ENCODE measurements at places on chromosomes 3 and 15.

- DNase-seq: no peak
Observed at GRCh38 chr15:93152951-93153350, 63.9 kb upstream of the RGMA start.

DNA sequence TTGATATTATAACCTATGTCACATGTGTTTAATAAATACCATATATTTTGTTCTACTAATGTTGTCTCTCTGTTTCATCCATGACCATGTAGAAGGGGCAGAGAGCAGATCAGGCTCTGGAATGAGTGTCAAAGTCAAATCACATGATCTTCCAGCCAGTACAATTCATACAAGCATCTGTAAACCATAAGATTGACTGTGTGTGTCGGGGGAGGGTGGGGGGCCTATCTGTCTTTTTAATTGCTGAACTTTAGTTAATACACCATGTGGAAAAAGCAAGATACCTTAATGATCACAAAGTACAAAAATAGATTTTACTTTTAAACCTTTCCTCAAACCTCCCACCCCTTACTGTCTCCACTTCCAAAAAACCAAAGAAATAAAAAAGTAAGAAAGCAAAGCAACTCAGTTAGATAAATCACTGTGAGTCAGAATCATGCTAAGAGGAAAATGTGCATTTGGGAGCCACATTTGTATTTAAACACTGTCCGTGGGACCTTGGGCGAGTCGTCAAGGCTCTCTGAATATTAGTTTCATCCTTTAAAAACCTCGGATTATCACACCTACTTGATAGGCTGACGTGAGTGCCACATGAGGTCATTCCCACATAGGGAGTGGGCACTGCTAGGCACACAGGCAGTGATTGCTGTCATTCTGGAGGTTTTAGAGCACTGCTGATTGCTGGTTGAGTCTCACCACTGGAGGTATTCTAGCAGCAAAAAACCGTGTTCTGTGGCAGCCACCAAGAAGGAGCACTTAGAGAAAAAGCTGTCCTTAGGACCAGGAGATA is 21.0 kb upstream of the POLR2M start:
- DNase-seq: no peak

DNA sequence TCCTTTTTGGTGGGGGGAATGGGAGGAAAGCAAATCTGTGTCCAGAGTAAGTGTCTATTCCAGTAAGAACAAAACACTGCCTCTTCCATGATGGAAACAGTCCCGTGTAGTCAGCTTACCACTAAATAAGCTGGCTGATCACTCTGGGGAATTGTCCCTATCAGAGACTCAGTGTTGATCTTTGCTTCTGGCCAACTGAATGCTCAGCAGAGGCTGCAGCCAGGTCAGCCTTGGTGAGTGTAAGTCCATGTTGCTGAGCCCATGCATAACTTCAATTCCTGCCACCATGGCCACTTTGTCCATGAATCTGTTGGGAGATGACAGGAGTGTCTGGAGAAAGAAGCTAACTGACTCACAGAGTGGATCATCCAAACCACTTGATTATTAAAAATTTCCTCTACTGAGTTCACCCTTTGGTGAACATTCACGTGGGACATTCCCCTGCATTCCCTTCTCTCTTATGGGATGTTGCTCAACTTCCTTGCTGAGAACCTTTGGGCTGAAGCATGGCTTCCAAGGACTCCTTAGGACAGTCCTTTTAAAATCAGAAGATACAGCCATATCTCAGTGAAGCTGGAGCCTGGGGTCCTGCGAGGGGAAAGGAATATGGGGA is 33.9 kb upstream of the XCR1 start:
- no peak for DNase-seq

- DNase-seq: no peak
Observed at GRCh38 chr3:28244491-28244890, 3.1 kb downstream of the CMC1 start.

- DNase-seq: no peak
Observed at GRCh38 chr3:159761848-159762635, 226.6 kb upstream of the IL12A start.

DNA sequence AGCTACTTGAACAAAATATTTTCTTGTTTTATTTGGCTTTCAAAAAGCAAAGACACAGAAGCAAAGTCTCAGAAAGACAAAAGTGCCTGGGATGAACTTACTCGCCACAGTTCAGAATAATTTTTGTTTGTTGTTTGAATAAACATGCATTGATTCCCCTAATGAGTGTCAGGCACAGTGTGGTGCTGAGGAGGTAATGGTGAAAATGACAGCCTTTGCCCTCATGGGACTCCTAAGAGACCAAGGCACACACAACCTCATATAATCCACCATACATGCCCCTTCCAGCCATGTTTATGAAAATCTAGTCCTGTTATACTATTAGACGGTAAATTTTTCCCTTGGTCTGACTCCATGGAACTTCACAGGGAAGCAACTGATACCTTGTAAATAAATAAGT is 2.5 kb downstream of the GOLIM4 start:
- DNase-seq: no peak
